ENCODE measurements at places on chromosomes 3 and 15. TPM values are rescaled to one million over a fixed set of nuclear protein-coding genes. Genes with fewer than 3 reads are reported as not detected.

ARHGEF26 gene
- 3.6 TPM for total RNA-seq

GCHFR gene
- 4.7 TPM for total RNA-seq

ARID3B gene
- 2.7 TPM for total RNA-seq

ESYT3 gene
- total RNA-seq: 0.59 TPM

USP13 gene
- total RNA-seq: 9.4 TPM

RTP1 gene
- total RNA-seq: not detected

TRIM42 gene
- total RNA-seq: not detected

NR1I2 gene
- not detected for total RNA-seq

PEX11A gene
- total RNA-seq: 4.0 TPM

TRPC1 gene
- 19.9 TPM for total RNA-seq

IMPG2 gene
- 0.36 TPM for total RNA-seq

CPNE4 gene
- total RNA-seq: not detected

RTP4 gene
- total RNA-seq: 2.7 TPM

ROPN1 gene
- not detected for total RNA-seq

SCAANT1 gene
- total RNA-seq: not detected

ZSCAN29 gene
- total RNA-seq: 33.7 TPM

RASGRF1 gene
- under 0.01 TPM for total RNA-seq

CCDC33 gene
- total RNA-seq: not detected

GPR160 gene
- total RNA-seq: 0.29 TPM

GPR87 gene
- not detected for total RNA-seq

CYP19A1 gene
- 2.2 TPM for total RNA-seq

EXD1 gene
- not detected for total RNA-seq

PIK3CB gene
- total RNA-seq: 14.5 TPM

CD200R1 gene
- under 0.01 TPM for total RNA-seq

MCF2L2 gene
- total RNA-seq: under 0.01 TPM

SGO1 gene
- 0.88 TPM for total RNA-seq

MCTP2 gene
- 16.3 TPM for total RNA-seq

LYZL4 gene
- total RNA-seq: not detected

ECE2 gene
- total RNA-seq: not detected

SLC6A11 gene
- not detected for total RNA-seq

DGKG gene
- 2.5 TPM for total RNA-seq

KNG1 gene
- total RNA-seq: not detected
